Activated T-cell treated with anti-CD3 and anti-CD28 coated beads, Interleukin-2, amount 50 U/mL, for 72 hours (primary cell): ENCODE measurements at places on chromosomes 2 and 18. TPM values are rescaled to one million over a fixed set of nuclear protein-coding genes. Genes with fewer than 3 reads are reported as not detected.

The IL36A gene
- total RNA-seq = not detected

The CHRNG gene
- total RNA-seq = not detected

The BCL11A gene
- 1.2 TPM for total RNA-seq

The ATG9A gene
- total RNA-seq = 51.4 TPM

The ALPG gene
- total RNA-seq = not detected

The AGXT gene
- not detected for total RNA-seq

The VIT gene
- not detected for total RNA-seq

The SRD5A2 gene
- not detected for total RNA-seq

The CPS1 gene
- total RNA-seq = 4.1 TPM

The DPP10 gene
- not detected for total RNA-seq
